Stimulated activated CD4-positive, alpha-beta T cell treated with anti-CD3 and anti-CD28 coated beads, Interleukin-4, amount 100 ng/mL, for 1 hour (primary cell): ENCODE measurements at places on chromosomes 12 and 14.

DNA sequence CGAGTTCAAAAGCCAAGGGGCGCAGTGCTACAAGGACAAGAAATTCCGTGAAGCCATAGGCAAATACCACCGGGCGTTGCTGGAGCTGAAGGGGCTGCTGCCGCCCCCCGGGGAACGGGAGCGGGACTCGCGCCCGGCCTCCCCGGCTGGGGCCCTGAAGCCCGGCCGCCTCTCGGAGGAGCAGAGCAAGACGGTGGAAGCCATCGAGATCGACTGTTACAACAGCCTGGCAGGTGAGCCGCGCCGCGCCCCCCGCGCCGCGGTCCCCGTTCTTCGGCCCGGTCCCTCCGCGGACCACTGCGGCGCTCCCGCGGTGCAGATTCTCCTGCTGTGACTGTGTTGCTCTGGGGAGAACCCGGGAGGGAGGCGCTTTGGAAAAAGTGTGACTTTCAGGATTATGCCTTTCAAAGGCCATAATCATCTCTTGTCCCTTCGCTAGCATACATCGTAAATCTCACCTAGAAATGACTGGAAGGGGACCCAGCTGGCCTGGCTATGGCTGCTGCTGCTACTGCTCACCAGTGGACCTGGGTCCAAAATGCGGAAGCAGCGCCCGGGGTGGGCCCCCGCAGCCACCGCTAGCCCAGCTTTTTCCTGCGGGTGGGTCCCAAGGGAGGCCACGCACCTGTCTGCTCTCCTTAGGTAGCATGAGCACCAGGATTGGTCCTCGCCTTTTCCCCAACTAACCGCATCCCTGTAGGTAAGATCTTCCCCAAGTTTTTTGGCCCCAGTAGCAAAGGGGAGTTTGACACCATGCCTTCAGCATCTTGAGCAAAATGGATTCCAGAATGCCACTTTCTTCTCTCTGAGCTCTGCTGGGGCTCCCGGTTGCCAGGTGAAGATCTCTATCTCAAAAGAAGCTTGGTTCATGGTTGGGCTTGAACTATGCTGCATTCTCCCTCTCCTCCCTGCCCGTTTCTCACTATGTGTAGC is 853 bp downstream of the TTC9 start:
- DNase-seq, result peak; percentile 33

DNA sequence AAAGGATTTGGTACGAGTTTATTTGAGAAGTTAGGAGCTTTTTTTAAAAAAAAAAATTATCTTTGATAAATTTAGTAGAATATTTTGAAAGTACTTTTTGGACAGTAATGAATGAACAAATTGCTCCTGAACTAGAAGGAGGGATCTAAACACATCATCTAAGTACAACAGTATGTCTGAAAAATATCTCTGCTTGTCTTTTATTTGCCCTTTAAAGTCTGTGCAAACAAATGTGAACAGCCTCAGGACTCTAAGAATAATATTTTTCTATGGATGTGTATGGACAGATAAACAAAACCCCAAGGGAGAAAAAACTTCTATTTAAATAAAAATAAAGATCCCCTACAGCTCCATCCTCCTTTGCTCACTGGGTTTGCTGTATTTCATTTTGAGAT is 19.5 kb downstream of the FBXL14 start:
- DNase-seq, result no peak

- no peak for DNase-seq
These were observed 34.3 kb upstream of the TMEM132D start for GRCh38 chr12:129938089-129938488.

GRCh38 chr14:92121207-92121669 is 268 bp downstream of the NDUFB1 start:
- no peak for DNase-seq

GRCh38 chr12:120579179-120579578 is 2.0 kb downstream of the POP5 start:
- no peak for DNase-seq

DNA sequence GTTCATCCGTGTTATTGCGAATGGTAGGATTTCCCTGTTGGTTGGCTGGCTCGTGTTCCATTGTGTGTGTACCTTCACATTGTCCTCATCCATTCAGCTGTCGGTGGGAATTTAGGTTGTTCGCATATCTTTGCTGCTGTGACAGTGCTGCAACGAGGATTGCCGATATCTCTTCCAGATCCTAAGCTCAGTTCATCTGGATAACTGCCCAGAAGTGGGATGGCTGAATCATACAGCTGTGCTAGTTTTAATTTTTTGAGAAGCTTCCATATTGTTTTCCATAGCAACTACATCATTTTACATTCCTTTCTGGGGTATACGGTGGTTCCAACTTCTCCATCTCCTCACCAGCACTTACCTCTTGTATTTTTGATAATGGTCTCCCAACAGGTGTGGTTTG is 292.8 kb upstream of the SFSWAP start:
- no peak for DNase-seq

- no peak for DNase-seq
These were observed 11.8 kb downstream of the SLC25A47 start for GRCh38 chr14:100334904-100335303.

DNA sequence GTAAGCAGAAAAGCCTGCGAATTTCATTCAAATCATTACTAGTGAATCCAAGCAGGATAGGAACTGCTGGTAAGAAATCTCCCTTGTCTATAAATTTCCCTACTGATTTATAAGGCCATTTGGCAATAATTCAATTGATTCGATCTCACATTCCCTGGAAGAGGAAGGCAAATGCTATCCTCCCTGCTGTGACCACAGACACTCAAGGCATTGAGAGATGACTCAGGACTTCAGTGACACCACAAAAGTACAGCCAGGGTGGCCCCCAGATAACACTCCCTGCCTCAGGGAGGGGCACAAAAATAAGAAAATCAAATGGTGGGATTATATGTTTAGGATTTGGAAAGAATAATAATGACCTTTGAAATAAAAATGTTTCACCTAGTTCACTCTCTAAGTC is 162.7 kb downstream of the GRIP1 start:
- DNase-seq, result no peak

GRCh38 chr12:64675795-64676194 is 65.5 kb downstream of the RASSF3 start:
- DNase-seq, result no peak

- DNase-seq, result no peak
These were observed 9.1 kb upstream of the NR1H4 start for GRCh38 chr12:100464529-100464928.

GRCh38 chr12:111672822-111673381 is 12.9 kb downstream of the BRAP start:
- no peak for DNase-seq

DNA sequence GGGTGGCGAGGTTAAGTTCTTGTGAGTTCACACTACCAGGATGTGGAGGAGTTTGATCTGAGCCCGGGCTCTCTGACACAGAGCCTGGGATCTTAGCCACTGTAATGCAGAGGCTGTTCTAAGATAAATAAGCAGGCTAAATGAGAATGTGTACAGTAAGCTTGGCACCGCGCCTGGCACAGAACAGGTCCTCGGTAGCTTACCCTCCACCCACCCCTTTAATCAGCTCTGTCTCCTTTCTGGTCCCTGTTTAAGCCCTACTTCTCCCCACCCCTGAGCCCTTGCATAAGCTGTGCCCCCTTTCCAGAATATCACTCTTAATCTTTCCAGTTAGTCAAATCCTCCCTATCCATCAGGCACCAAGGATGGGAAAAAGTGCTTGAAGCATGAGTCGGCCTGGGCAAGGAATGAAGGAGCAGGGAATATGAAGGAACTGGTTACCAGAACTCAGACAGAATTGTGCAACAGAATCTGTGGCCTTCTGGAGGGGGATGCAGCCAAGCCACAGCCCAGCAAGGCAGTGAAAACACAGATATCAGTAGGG is 32.8 kb upstream of the CMKLR1 start:
- no peak for DNase-seq

DNA sequence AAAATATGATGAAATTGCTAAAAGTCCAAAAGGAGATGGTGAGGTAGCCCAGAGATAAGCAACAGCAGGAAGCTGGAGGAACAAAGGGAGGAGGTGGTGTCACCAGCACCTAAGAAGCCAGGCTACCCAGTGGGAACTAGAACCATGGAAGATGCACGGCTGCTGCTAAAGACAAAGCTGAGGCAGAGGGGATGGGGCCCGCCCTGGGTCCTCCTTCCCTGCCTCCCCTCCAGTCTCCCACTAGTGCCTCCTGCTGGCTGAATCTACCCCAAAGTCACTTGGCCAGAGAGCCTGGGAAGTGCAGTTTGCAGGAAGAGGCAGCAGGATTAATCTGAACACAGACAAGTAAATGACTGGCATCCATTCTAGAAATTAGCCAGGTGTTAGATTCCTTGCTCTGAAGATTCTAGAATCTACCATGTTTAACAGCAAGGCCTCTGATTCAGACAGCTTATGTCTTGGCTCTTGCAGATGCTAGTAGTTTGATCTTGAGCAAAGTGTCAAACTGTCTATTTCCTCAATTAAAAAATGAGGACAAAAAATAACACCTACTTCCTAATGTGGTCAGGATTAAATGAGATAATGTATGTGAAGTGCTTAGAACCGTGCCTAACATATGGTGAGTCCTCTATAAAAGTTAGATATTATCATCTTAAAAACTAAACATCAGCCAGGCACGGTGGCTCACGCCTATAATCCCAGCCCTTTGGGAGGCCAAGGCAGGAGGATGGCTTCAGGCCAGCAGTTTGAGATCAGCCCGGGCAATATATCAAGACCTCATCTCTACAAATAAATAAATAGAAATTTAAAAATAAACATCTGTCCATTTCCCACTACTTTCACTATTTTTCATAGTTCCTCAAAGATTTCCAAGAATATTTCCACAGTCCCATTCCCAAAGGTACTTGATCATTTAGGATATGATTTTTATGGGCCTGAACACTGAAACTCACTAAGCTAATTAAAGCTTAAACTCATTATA is 5.8 kb upstream of the LRP10 start:
- DNase-seq, result no peak

- no peak for DNase-seq
These were observed 145.4 kb downstream of the TMTC2 start for GRCh38 chr12:82832096-82832495.

GRCh38 chr12:107485731-107486130 is 199.9 kb upstream of the PWP1 start:
- no peak for DNase-seq

- peak; percentile 32 for DNase-seq
These were observed 2.5 kb downstream of the SLC38A1 start for GRCh38 chr12:46266382-46266791.

DNA sequence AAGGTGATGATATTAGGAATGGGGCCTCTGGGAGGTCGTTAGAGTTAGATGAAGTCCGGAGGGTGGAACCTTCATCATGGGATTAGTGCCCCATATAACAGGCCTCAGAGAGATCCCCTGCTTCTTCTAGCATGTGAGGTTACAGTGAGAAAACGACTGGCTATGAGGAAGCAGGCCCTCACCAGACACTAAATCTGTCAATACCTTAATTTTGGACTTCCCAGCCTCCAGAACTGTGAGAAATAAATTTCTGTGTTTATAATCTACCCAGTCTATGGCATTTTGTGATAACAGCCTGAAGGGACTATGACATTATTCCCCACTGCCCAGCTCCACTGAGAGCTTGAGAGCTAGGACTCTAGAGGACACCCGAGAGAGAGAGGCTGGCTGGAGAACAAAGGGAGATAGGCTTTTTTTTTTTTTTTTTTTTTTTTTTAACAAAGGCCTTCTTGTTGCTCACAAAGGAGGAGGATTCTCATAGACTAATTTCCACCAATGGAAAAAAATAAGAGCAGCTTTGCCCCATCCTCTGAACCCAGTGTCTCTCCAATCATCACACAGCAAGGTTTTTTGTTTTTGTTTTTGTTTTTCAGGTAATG is 87.8 kb upstream of the EEA1 start:
- no peak for DNase-seq

DNA sequence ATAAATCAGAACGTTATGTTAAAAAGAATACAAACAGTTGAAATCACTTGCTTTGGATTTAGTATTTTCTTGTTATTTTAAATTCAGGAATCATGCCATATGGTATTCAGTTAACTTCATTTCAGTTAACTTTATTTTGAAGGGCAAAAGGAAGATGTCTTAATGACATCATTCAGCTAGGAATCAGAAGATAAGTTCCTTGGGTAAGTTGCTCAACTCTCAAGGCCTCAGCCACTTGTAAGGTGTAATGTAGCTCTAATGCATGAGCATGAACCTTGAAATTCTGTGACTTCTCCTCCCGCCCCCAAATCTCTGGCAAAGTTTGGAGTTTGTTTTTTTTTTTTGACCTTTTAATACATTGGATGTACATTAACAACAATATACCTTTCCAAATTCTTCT is 42.6 kb downstream of the FRS2 start:
- DNase-seq, result no peak

- no peak for DNase-seq
These were observed 150.1 kb downstream of the PAH start for GRCh38 chr12:102766961-102767360.

DNA sequence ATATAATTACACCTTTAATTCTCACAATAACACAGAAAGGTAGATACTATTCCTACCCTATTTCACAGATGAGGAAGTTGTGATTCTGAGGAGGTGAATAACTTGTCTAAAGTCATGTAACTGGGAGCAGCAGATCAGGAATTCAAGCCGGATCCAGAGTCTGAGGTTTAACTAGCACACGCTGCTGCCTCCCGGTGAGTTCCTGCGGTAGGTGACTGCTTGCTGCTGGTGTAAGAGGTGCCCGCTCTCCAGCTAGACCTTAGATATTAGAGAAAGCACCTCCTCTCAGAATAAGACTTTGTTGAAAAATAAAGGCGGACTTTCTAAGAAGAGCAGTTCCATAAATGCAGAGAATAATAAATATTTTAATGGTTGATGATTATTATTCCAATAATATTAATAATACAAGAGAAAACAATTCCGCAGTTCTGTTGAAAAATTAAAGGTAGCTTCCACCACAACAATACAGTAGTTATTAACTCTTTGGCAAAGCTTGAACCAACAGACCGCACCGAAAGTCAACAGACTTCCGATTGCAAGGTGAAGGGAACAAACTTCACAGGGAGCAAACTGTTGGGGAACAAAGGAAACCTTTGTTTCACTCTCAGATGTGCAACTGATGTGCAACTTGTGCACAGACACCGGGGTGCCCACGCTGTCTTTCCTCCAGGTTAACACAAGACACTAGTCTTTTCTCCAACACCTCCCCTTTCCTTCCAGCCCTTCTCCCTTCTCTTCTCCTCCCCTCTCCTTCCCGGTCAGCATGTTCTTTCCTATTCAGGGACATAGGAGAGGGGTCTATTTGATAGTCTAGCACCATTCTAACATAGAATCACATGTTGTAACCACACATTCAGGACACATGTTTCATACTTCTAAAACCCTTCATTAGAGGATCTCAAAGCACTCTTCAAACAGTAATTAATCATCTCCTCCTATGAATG is 73.2 kb upstream of the EGLN3 start:
- no peak for DNase-seq
